ENCODE measurements at places on chromosomes 12 and 14.

DNA sequence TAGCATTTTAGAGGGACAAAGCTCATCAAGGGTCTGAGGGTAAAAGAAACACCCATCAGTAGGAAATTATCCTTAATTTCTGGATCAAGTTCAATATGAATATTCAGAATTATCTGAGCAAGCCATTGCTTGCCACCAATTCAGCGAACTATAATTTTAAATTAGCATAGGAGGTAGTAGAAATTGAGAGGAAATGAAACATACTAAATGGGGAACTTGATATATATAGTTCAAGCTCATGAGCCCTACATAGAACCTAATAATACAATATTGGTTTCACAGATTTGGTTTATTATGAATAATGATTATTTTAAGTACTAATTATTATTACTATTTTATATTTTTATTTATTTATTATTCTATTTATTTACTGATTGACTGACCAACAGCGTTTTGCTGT is 42.1 kb upstream of the GXYLT1 start:
- DNase-seq = no peak

DNA sequence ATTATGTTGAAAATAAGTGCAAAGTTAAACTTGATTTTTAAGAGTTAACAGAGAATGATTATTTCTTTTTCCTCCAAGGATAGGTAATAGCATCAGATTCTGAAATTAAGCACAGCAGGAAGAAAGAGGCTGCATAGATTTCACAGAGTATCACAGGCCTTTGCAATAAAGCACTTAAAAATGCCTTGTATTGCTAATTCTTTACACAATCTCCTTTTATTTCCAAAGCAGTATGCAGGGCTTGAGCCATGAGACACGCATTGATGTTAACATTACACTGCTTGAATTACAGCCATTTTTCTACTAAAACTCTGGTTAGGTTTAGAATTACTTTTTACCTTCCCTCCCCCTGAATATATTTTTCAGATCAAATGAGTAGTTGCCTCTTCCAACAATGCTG is 398.3 kb downstream of the BCAT1 start:
- no peak for DNase-seq

DNA sequence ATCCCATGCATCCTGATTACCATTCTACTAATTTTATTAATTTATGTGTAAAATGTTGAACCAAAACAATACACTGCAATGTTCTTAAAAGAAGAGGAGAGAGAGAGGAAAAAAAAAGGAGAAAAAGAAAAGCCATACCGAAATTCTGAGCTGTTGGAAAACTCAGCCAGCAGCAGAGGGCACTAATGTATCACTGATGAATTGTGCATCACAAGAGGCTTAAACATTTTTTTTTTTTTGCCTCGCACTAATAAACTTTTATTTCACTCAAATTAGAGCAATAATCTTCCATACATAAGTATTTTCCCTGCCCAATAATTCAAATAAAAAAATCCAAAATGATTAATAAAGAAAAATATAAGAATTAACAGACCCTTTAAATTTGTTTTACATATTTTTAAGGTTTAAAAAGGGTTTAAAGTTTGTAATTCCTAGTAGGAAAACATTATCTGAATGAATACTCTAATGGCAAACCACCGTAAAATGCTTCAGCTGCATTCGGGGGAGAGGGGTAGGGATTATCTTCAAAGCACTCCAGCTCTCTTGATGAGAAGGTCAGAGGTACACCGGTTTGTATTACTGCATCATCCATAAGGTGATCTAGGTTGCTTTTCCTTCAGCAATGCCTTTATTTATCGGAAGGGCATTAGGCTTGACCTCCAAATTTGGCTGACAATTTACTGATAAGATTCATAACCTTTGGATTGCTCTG is 41.9 kb downstream of the ATP23 start:
- DNase-seq = no peak

DNA sequence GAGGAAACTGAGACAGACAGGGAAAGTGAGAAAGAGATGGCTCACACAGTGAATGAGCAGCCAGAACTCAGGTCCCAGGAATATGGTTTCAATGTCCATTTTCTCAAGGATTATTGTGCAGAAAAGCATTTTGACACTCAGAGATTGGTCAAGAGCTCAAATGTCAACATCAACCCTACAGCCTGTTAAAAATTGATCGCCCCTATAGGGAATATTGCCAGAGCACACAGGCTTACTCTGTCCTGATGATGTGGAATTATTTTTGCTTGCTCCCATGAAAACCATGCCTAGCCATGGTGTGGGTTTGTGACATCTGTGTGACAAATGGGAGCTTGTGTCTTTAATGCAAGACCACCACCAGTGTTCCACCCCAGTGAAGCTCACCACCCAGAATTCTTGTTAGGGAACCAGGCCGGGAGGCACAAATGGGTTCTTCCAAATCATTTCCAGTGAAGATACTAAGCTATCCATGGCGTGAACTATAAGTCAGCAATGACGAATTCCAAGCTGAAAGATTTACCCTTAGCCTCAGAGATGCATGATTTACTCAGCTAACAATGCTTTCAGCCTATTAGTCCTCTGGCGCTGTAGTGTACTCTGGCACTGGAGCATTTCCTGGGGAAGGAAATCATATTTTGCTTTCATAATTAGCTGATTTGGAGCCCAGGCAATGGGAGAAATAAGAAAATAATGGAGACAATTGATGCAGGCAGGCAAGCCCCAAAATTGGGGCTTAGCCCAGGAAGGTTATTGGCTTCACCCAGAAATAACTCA is 1188.2 kb upstream of the TMEM132C start:
- no peak for DNase-seq

DNA sequence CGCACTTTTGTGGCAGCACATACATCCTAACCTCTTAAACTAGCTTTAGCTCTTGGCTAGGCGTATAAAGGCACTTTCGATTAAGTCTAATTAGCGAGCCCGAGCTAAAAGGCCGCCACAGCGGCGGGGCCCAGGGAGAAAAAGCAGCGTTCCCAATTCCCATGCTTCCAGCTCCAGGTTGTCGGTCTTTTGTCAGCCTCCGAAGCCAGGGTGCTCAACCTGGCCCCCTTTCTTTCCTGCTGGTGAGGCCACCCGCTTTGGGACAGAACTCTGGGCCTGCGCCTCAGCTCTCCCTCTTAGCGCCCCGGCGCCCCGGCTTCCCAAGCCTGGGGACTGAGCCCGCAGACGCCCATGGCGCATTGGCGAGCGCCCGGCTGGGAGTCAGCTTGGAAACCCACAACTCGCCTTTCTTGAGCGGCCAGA is 33.3 kb upstream of the TBX5 start:
- DNase-seq = no peak

GRCh38 chr14:62655166-62655565 is 390.1 kb downstream of the KCNH5 start:
- DNase-seq = no peak

- DNase-seq = no peak
Measured at GRCh38 chr12:25670076-25671055, 117.3 kb upstream of the LMNTD1 start.

DNA sequence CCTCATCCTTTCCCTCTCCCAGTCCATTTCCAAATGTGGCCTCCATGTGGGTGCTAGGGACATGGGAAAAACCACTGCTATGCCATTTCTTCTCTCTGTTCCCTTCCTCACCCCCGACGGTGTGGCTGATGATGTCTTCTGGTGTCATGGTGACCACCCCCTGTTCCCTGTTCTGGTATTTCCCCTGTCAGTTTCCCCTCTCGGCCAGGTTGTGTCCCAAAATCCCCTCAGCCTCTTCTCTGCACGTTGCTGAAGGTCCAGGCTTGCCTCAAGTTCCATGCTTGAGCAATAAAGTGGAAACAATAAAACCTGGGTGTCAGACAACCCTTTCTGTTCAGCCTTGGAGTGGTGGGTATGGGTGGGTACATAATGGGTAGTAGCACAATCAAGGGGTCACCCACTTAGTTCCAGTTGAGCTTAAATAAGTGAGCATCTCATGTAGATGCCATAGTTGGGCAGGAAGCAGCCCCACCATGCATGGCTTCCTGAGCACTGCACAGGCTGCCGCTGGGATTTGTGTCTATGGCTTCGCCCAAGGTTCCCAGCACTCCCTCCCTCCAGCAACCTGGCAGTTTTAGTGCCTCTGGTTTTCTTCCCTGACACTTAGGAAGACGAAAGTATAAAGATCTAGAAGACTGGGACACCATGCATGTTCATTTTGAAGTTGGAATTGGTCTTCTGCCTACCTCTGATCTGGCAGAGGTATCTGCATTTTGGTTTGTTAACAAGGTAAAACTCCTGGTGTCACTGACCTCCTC is 8.7 kb upstream of the ITFG2 start:
- no peak for DNase-seq

Measured in NCI-H1436 treated with DMSO at 0.1 percent for 48 hours (cell line).